ENCODE measurements at places on chromosomes 13 and 19. TPM values are rescaled to one million over a fixed set of nuclear protein-coding genes. Genes with fewer than 3 reads are reported as not detected.

DNA sequence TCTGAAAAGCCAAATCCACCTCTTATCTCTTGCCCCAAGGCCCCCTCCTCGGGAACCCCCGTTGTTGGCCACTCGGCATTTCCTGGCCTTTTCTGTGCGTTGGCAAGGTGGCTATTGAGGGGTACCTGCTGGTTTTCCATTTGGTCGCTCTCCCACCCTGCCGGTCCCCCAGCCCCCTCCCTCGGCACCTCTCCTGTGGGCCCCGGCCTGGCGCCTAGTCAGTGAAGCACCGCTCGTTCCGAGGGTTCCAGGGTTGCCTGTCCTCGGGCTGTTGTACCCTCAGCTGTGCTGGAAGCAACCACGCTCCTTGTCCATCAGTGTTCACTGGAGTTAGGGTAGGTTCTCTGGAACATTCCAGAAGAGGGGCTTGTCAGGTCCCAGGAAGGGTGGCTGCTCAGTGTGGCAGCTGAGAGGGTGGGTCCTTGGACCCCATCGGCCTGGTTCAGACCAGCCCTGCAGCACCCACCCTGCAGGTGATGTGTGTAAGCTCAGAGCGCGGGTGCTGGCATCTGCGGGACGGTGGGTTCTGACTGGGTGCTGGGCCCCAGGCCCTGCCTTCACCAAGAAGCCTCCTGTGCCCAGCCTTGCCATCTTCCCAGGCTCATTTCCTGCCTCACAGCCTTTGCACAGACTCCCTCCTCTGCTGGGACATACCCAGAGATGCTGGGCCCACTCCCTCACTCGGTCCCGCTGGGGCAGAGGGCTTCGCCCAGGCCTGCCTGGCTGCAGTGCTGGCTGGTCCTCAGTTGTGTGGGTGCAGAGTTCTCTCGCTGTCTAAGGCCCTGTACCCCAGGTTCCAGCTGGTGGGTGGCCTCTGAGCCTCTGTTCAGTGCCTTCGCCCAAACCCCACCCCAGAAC, 21.3 kb downstream of the NKPD1 start:
- no peak for DNase-seq

DNA sequence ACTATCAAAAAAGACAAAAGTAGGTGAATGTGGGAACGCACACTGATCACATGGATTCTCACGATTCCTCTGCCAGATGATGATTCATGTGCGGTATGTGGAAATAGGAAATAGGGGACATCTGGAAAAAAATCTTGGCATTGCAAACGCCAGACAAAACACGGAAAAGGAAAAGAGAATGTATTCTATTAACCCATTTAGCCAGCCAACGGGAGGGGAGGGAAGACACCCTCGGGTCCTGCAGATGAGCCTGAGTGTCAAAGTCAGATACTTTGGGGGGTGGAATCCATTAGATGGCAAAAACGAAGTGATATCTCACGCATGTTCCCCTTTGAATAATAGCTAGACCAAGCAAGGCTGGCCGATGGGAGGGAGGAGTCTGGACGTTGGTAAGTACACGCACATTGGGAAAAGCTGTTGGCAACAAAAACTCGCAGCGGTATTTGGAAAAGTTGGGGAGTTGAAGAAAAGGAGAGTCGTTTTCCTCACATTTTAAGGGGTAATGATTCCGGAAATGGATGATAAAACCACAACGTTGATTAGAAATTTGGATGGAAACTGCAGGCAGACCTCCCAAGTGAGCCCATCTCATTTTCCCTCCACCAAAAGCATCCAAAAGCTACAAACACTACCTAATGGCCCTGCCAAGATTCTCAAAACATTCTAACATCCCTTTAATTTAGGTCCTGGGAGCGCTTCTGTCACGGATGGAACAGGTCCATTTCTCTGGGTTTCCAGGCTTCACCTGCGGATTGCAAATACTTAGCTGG, 73.6 kb downstream of the COL4A1 start:
- no peak for DNase-seq

DNA sequence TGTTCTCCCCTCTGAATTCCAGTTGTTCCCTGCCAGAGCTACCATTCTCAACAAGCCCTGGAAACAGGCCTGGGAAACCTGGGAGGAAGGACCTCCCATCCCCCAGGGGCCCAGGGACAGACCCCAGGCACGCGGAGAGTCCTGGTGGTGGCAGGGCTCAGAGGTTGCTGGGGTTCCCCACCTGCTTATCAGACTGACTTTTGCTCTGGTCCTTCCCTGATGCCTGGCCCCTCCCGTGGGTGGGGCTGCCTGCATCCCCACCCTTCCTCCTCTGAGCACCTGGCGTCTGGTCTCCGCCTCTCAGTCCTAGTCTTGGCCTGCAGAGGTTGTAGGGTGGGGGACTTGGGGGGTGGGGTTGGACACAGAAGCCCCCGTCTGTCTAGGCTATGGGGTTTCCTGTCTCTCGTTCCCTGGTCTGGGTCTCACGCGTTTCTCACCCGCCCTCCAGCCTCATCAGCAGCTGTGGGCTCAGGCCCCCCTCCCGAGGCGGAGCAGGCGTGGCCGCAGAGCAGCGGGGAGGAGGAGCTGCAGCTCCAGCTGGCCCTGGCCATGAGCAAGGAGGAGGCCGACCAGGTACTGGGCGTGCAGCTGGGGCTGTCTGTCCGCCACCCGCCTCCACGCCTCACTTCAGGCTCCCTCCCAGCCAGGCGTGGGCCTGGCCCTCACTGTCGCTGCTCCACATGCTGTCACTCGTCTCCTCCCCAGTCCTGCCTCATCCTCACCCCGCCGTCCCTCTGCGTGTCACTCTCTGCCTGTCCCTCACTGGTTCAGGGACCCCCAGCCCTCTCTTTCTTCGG, 13.6 kb downstream of the EPN1 start:
- DNase-seq = peak; percentile 40

KLK3 gene
- 0.48 TPM for polyA plus RNA-seq

ZSCAN5B gene
- not detected for polyA plus RNA-seq

LGALS14 gene
- not detected for polyA plus RNA-seq
